Pons (tissue), 1 donor: ENCODE measurements at places on chromosomes 7 and 10.

DNA sequence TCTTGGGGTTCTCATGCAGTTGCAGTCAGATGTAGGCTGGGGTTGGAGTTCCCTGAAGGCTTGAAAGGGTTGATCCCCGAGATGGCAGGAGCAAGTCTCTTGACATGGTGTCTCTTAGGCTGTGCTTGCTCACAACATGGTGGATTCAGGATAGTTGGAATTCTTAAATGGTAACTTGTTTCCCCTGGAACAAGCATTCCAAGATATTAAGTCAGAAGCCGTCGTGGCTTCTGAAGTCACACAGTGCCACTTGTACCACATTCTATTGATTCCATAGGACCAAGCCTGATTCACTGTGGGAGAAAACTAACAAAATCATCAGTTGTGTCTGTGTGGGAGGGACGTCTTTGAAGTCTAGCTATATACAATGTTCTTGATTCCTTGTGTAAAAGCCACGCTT is 3.5 kb upstream of the SLC35B4 start:
- no peak for DNase-seq

GRCh38 chr10:127534496-127534895 is 14.6 kb upstream of the NPS start:
- DNase-seq, result peak; percentile 44

DNA sequence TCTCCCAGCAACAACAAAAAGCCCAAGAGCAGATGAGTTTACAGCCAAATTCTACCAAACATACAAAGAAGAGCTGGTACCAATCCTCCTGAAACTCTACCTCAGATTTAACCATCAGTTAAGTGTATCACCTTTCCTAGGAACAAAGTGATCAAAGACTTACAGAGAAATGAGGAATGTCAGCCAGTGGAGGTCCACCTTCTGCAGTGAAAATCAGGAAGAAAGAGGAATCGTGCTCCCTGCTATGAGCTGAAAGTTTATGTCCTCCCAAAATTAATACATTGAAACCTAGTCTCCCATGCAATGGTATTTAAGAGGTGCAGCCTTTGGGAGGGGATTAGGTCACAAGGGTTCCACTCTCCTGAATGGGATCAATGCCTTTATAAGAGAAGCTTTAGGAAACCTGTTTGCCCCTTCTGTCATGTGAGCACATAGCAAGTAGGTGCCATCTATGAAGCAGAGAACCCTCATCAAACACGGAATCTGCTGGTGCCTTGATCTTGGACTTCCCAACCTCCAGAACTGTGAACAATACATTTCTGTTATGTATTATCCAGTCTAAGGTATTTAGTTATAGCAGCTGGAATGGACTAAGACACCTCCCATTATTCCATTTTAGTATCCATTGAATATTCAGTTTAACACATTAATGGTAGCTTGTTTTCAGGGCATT is 139.0 kb upstream of the FZD8 start:
- DNase-seq, result no peak

GRCh38 chr7:70434376-70434775 is 697.6 kb upstream of the GALNT17 start:
- no peak for DNase-seq

DNA sequence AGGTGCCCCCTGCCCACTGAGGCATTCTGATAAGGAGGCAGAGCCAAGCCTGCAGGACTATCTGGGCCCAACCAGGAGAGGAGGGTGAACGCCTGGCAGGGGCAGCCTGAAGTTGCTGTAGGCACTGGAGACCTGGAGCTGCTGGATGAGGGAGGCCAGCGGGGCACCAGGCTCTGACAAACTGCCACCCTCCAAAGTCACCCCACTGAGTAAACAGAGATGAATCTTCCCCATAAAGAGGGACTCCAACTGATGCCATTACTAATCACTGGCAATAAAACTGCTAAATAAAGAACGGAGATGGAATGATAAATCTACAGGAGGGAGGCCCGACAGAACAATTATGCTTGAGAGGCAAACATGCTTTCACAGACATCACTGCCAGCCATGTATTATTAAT is 44.2 kb downstream of the DRGX start:
- no peak for DNase-seq

GRCh38 chr10:14243221-14243620 is 87.5 kb downstream of the FRMD4A start:
- no peak for DNase-seq

DNA sequence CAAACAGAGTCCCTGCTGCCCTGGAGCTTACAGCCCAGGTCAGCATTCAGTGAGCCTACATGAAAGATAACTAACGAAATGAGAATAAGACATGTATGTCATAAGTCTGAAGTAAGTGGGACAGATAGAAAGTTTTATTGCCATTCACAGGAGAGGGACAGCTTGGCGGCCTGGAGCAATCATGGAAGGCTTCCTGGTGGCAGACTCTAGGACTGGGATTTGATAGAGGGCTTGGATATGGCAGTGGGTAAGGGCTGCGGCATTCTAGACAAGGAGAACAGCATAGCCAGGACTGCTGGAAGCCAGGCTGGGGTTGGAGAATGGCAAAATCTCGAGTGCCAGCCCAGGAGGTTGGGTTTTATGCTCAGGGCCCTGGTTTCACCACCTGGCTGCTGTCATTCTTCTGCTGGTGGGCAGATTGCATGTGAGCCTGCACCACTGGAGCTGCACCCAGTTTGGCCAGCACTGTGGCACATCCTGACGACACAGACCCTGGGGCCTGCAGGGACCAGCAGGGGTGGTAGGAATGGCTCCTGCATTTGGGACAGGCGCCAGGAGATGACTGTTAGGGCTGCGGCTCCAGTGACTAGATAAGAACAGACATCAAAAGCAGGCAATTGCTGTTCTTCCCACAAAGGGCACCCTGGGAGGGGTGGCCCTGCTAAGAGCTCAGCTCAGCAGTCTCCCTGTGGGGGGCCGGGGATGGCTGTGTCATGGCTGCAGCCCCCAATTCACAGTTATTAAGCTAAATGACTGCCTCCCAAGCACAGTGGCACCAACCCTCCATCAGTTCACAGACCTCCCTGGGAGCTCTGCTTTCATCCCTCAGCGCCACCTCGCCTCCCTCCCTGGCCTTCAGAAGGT is 161.1 kb downstream of the RPS24 start:
- DNase-seq, result no peak

- DNase-seq, result no peak
Measured at GRCh38 chr10:102449321-102450123, 1.8 kb downstream of the C10orf95 start.

DNA sequence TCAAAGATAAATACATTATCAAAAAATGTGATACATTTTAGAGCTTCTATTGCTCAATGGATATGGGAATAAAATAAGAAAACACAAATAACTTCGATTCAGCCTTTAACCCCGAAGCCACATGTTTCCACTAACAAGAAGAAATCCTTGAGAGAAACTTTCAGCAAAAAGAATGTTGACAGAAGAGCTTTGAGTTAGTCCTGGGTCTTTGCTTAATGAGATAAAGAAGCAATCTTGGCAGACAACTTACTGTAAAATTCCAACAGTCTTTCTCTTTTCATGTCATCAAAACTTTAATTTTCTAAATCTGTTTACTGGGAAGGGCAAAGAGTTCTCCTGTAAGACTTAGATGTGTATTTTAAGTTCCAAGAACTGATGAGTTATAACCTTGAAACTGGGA is 810.2 kb downstream of the CNTNAP2 start:
- DNase-seq, result no peak

GRCh38 chr10:86344714-86345161 is 21.9 kb downstream of the GRID1 start:
- no peak for DNase-seq

DNA sequence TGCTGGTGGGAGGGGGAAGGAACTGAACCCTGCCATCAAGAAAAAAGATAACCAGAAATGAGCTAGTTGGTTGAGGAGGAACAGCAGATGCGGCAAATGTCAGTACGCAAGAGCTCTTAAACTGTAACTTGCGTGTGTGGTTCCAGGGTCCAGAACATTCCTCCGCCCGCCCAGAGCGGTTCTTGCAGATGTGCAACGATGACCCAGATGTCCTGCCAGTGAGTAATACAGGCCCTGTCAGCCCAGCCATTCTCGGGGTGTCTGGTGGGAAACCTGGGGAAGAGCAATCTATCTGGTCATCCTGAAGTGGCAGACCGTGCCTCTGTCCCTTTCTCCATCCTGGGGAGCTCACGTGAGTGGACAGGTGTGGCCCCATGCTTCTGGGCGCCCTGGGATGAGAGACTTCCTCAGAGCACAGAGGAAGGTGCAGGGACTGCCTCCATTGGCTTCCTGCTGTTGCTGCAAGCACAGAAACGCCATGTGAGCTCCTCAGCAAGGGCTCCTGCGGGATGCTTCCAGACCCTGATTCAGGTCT is 50.5 kb upstream of the ZMIZ2 start:
- no peak for DNase-seq

- no peak for DNase-seq
Measured at GRCh38 chr10:72593963-72594362, 31.9 kb downstream of the MICU1 start.

DNA sequence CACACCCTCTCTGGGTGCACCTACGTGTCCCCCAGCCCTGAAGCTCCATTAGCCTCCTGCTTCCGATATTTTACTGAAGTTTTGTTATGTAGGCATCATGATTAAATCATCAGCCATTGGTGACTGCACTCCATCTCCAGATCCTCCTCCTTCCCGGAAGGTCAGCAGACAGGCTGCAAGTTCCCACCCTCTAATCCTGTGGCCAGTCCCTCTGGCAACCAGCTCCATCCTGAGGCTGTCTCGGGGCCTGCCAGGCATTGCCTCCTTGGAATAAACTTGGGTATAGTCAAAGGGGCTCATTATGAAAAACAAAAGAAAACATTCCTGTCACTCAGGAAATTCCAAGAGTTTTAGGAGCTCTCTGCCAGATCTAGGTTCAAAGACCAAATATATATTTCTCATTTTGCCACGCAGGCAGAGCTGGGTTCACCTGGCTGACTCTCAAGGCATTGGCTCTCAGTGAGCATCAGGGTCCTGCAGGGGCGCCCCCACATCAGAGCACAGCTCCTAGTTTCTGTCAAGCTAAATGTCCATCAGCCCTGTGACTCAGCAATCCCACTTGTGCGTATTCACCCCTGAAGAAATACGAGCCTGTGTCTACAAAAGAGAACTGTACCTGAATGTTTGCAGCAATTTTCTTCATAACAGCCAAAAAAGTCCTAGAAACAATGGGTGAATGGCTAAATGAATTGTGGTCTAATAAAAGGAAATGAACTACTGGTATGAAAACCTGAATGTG is 27.4 kb upstream of the TMEM72 start:
- no peak for DNase-seq

- no peak for DNase-seq
Measured at GRCh38 chr10:60141896-60142559, 235.7 kb upstream of the CCDC6 start.

DNA sequence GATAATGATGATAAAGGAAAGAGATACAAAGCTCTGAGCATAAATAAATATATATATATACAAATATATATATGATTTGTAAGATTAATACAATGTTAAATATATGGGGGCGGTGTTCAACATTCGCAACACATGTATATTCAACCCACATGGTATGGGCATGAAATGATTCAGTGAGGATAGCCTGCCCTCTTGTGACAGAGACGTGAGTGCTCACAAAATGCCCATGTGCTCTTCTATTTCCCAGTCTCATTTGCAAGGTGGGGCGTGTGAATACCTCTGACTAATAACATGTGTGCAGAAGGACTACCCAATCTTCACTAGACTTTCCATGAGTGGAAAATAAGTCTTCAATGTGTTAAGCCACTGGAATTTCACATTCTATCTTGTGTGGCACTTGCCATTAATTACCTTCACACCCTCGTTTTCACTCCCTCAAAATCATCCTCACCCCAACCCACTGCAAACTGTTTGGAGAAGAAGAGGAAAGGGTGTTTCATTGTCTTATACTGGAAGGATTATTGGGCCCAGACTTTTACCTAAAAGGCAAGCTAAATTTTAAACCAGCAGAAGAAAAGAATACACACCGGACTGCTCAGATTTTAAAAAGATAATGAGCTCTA is 26.9 kb downstream of the ASAH2 start:
- peak; percentile 52 for DNase-seq

GRCh38 chr7:68324621-68325020 is 1273.7 kb upstream of the AUTS2 start:
- DNase-seq, result no peak

DNA sequence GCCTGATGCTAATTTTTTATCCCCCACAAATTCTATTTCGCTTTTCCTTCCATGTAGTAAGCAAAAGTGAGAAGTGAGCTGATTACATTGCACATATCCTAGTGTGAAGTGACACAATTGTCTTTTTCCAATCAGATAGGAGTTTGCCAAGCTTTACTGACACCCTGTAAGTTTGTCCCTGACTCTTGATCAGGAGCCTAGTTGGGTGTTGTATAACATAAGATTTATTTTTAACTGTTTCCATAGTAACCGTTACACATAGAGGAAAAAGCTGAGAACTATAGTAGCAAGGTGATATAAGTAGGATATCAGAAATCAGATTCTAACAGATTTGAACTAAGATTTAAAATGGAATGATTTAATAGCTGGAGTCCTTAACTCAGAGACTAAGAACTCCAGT is 31.2 kb downstream of the EXOC4 start:
- no peak for DNase-seq

DNA sequence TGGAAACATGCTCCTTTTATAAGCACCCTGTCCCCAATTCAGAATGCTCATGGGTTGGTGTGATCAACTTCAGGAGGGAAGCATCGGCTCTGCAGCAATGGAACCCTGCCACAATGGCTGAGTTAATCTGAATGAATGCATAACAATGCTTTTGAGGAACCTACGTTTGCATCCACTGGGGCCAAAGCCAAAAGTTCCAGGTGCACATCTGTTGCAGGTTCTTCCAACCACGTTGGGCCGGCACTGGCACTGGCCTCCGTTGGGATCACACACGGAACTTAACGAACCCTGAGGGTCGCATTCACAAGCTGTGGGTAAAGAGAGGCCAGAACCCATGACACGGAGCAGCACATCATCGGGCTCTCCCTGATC is 43.4 kb downstream of the LAMB1 start:
- DNase-seq, result no peak

DNA sequence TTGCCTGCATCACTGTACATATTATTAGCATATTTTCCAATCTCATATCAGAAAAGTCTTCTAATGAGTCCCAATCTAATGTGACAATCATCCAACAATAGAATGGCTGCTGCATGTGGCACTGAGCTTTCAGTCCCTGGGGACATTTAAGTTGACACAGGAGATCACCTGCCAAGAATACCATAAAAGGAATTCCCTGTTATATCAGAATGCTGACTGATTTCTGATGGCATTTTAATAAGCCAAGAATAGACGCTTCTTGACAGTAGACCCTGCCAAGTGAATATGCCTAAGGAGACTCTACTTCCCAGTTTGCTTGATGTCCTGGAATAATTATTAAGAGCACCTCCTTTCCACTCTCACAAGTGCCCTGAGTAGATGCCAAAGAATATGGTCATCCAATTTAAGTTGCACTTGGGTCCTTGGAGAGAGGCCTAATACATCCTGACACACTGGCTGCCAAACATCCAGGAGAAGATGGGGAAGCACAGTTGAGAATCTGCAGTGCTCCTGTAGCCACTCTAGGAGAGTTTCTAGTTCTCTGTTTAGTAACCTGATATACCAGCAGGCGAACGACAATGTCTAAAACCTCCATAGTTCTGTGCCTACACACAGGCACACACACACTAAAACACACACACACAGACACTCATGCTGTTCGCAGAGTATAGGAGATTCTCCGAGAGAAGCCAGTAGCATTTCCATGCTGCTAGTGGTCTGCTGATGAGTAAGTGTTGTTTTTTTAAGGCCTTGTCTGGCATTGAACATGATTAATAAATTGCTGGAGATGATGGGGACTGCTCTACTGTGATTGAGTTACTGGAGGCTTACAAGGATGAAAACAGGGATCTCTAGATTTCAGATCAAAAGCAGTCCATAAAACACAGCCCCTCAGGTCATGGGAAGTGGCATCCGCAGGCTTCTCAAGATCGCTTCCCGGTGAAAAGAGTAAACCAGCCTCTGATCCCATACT is 369.6 kb downstream of the KCNMA1 start:
- no peak for DNase-seq
